ENCODE measurements at places on chromosomes 13 and 19.

- no peak overlapping the region for H3K4me3 ChIP-seq
- H3K36me3 ChIP-seq = no peaks in the 10 kb centered on the region
- H3K27me3 ChIP-seq = no peaks in the 10 kb centered on the region
Measured at GRCh38 chr13:110283736-110284517, 23.0 kb downstream of the COL4A1 start.

DNA sequence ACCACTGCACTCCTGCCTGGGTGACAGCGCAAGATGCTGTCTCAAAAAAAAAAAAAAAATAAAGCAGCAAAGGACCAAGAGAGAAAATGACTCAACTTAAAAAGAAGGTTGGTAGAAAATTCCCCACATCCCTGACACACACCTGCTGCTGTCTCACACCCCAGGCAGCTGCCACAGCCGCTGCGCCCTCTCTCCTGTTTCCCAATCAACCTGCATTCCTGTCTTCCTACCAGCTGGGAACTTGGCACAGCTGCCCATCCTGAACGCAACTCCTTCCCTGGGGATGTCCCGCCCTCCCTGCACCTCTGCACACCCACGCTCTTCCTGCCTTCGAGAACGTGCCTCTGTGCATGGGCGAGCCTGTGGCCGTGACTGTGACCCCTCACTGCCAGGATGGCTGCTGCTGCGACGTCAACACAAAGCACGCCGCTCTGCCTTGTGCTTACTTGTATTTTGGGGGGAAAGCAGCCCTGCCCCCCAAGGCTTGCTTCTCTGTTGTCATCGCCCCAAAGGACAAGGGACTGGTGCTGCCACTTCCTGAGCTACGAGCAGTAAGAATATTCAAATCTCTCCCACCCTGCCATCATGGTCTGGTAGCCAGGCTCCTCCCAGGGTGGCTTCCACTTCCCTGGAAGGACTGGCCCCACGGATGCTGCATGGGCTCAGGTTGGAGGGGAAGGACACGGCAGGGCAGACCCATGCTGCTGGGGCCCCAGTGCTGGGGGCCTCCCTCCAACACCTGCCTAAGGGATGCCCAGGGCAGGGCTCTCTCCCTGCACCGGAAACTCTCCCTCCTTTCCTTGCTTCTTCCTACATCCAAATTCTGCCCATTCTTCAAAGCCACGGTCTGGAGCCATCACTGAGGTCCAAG, 20.7 kb downstream of the SH3GL1 start:
- H3K27ac ChIP-seq = peak overlapping the region; percentile 47
- no peaks in the 10 kb centered on the region for H3K27me3 ChIP-seq
- H3K4me3 ChIP-seq = no peak overlapping the region

DNA sequence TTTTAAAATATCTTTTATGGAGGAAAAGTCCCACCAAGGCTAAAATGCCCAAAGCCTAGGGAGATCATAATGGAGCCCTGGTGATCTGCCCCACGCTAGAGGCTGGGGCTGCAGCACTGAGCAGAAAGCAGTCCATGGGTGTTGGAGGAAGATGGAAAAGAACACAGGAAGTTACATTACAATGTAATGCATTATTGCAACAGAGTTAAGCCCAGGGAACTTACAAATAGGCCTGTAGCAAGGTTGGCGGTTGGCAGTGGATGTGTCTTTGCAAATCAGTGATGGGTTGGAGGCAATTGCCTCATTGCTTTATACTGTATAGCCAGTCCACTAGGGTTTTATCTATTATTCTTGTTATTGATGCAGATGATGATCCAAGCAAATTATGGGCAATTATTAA, 399.9 kb downstream of the NDFIP2 start:
- H3K36me3 ChIP-seq = no peaks in the 10 kb centered on the region
- H3K27ac ChIP-seq = no peak overlapping the region
- H3K4me3 ChIP-seq = no peak overlapping the region
- DNase-seq = no peak

GRCh38 chr13:43019811-43020210, 3.6 kb upstream of the DNAJC15 start:
- H3K4me3 ChIP-seq = no peak overlapping the region
- DNase-seq = no peak
- no peaks in the 10 kb centered on the region for H3K27me3 ChIP-seq
- no peak overlapping the region for H3K27ac ChIP-seq

DNA sequence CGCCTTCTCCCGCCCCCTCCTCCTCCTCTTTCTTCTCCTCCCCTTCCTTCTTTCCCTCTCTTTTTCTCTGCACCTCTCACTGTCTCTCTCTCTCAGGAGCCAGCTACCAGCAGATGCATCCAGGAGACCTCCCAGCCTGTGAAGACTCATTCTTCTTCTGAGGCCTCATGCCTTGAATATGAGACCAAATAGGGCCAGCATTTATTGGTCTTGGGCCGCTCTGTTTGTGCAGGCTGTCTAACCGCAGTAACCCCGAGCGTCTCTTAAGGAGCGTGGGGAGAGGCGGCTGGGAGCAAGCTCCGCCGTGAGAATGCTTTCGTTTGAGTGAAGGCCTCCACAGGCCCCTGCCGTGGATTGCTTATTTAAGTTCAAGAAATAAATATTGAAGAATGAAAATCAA, 167.0 kb downstream of the NUFIP1 start:
- H3K27me3 ChIP-seq = no peaks in the 10 kb centered on the region
- DNase-seq = no peak
- H3K4me1 ChIP-seq = no peaks in the 10 kb centered on the region
- no peak overlapping the region for H3K27ac ChIP-seq
- H3K4me3 ChIP-seq = no peak overlapping the region

DNA sequence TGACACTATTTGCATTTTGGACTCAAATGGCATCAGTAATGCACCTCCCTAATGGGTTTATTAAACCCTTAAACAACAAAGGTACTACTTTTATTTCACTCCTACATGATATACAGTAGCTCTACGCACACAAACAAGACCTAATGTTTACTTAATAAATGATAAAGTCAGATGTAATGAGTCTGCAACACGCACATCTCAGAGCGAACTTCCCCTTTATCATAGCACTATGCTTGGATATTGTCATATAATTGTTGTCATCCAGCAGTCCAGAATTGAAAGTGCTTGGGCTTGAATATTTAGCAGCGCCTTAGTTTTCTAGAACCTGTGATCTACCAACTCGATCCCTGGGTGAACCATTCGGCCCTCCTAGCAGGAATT, 772 bp downstream of the PARP4 start:
- no peaks in the 10 kb centered on the region for H3K27me3 ChIP-seq
- H3K4me3 ChIP-seq = peak overlapping the region; percentile 71
- peaks cover 12% of the 10 kb centered on the region for H3K4me1 ChIP-seq

- no peaks in the 10 kb centered on the region for H3K36me3 ChIP-seq
- H3K27me3 ChIP-seq = no peaks in the 10 kb centered on the region
- H3K4me3 ChIP-seq = no peak overlapping the region
- no peak overlapping the region for H3K27ac ChIP-seq
- DNase-seq = no peak
- no peaks in the 10 kb centered on the region for H3K4me1 ChIP-seq
Measured at GRCh38 chr13:28037399-28037798, 48.9 kb upstream of the URAD start.

- no peak overlapping the region for H3K27ac ChIP-seq
- H3K4me3 ChIP-seq = no peak overlapping the region
- no peaks in the 10 kb centered on the region for H3K36me3 ChIP-seq
- H3K4me1 ChIP-seq = no peaks in the 10 kb centered on the region
Measured at GRCh38 chr13:37340901-37341670, 235.6 kb upstream of the CSNK1A1L start.

DNA sequence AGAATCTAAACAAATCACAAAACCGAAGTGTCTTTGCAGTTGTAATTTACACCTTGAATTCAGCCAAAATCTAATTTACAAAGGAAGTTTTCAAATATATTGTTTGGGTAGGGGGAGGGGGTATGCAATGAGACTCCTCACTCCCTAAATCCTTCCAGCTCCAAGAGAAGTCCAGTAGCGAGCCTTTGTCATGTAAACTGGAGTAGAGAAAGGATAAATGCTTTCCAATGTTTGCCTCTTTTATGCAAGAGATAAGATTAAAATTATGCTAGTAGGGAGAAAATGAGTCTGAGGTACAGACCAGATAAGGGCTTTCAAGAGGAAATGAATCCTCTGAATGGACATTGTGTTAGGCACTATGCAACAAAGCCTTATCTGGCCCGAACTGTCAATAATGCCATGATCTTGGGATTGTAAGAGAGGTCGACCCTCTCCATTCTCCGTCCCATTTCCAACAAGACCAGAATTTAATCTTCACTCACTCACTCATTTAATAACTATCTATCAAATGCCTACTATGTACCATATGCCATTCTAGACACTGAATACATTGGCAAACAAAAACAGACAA, 199.2 kb downstream of the LACC1 start:
- no peak overlapping the region for H3K27ac ChIP-seq
- no peak for DNase-seq
- H3K27me3 ChIP-seq = no peaks in the 10 kb centered on the region
- no peaks in the 10 kb centered on the region for H3K36me3 ChIP-seq
- H3K4me1 ChIP-seq = peaks cover 8% of the 10 kb centered on the region

DNA sequence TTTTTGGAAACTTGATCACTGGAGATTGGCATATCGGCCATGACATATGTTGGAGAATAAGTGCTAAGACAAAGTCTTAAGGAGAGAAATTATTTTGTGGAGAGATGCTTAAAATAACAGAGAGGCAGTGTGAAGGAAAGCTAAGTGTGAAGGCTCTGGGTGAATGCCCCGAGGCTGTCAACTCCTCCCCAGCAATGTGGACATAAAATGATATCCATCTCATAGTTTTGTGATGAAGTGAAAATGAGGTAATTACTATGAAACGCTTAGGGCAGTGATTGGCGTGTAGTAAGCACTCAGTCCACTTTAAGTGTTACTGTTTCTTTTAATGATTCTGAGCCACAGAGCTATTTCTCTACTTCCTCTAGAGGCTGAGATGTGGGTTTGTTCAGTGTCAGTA, 195.8 kb upstream of the KLF12 start:
- H3K4me1 ChIP-seq = no peaks in the 10 kb centered on the region
- H3K27me3 ChIP-seq = no peaks in the 10 kb centered on the region
- no peak overlapping the region for H3K4me3 ChIP-seq
- DNase-seq = no peak
- H3K27ac ChIP-seq = no peak overlapping the region

DNA sequence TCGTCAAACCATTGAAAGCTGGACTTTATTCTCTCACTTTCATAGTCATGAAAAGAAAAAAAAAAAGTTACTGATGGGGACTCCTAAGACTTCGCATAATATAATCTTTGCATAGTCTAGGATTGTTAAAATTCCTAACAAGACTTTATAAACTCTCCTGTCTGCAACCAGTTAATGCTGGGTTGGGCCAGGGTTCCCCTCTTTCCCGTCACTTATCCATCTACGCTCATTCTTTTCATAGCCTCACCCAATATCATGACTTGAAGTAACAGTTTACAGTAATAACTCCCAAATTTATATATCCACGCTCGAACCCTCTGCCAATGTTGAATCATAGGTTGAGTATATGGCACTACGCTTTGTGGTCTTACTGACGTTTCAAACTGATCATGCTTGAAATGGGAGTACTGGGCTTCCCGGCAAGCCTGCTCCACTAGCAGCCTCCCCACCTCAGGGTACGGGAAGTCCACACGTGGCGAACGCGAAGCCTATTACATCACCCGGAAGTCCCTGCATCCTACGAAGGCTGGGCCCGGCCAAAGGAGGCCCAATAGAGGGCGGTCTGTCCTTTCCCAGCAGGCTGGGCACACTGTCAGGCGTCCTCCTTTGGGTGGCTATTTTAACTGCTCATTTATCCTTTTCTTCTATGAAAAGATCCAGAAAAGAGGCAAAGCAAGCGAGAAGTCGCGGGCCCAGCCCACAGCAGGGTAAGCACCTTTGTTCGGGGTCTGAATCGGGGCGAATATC, 694 bp upstream of the ZNF460 start:
- DNase-seq = peak; percentile 93
- peak overlapping the region; percentile 91 for H3K4me3 ChIP-seq
- no peaks in the 10 kb centered on the region for H3K27me3 ChIP-seq
- no peaks in the 10 kb centered on the region for H3K36me3 ChIP-seq
- peaks cover 11% of the 10 kb centered on the region for H3K4me1 ChIP-seq

GRCh38 chr13:41937388-41937787, 23.5 kb downstream of the VWA8 start:
- H3K36me3 ChIP-seq = no peaks in the 10 kb centered on the region
- no peak for DNase-seq
- no peak overlapping the region for H3K27ac ChIP-seq
- no peak overlapping the region for H3K4me3 ChIP-seq

DNA sequence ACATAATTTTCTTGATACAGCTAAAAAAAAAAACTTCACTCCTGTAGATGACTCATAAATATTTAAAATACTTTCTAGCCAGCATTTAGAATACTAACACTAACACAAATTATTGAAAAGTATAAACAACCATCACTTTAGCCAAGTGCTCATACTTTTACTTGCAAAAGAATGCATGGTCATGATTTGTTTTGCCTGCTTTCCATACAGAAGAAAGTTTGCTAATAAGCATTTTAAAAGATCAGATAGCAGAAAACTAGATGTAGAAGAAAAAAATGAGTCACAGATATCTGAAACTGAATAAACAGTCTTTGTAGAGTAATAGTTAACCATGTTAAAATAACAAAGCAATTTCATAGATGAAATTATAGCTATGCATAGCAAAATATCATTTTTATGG, 2280.4 kb upstream of the PCDH20 start:
- H3K4me3 ChIP-seq = no peak overlapping the region
- DNase-seq = no peak
- H3K27ac ChIP-seq = no peak overlapping the region
- no peaks in the 10 kb centered on the region for H3K36me3 ChIP-seq

- H3K4me1 ChIP-seq = peaks cover 3% of the 10 kb centered on the region
- no peaks in the 10 kb centered on the region for H3K36me3 ChIP-seq
- no peak overlapping the region for H3K27ac ChIP-seq
- no peak overlapping the region for H3K4me3 ChIP-seq
- no peak for DNase-seq
Measured at GRCh38 chr19:2311093-2311492, 3.1 kb upstream of the LINGO3 start.

DNA sequence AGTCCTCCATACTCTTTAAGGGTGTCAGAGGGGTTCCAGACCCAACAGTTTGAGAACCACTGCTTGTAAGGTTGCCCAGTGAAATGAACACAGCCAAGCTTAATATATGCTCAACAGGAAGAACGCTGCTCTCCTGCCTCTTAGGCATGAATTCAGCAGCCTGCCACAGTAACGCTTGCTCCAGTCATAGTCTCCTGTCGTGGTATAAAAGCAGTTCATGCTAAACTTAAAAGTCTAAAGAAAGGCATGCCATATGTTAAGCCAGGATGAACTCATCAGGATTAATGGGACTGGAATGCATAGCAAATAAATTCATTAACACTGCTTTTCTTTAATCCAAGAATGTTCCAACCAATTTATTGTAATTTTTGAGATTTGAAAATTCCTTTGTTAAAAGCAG, 38.7 kb downstream of the SLC7A1 start:
- DNase-seq = no peak
- H3K36me3 ChIP-seq = peaks cover 4% of the 10 kb centered on the region
- no peak overlapping the region for H3K27ac ChIP-seq

- H3K4me1 ChIP-seq = peaks cover 2% of the 10 kb centered on the region
- H3K27me3 ChIP-seq = no peaks in the 10 kb centered on the region
- no peak overlapping the region for H3K4me3 ChIP-seq
- peaks cover 28% of the 10 kb centered on the region for H3K36me3 ChIP-seq
Measured at GRCh38 chr19:33814181-33815165, 17.8 kb downstream of the KCTD15 start.

GRCh38 chr19:41376241-41376997, at the start of gene TMEM91:
TSS of gene TMEM91 (plus strand) at chr19:41376533. CDS start at chr19:41378310, 1,777 bp downstream.
- no peaks in the 10 kb centered on the region for H3K27me3 ChIP-seq
- peak within 1 kb of the TSS; percentile 3 for H3K4me3 ChIP-seq
- peak within 1 kb of the TSS; percentile 78 for H3K27ac ChIP-seq
- DNase-seq = peak; percentile 50
- peaks cover 25% of the 10 kb centered on the region for H3K4me1 ChIP-seq

GRCh38 chr19:37963190-37963936, 56.4 kb downstream of the SIPA1L3 start:
- H3K4me1 ChIP-seq = peaks cover 26% of the 10 kb centered on the region
- no peaks in the 10 kb centered on the region for H3K36me3 ChIP-seq
- no peak for DNase-seq
- no peak overlapping the region for H3K4me3 ChIP-seq
- H3K27me3 ChIP-seq = no peaks in the 10 kb centered on the region
- H3K27ac ChIP-seq = peak overlapping the region; percentile 57
